ENCODE measurements at places on chromosomes 7 and 10.

DNA sequence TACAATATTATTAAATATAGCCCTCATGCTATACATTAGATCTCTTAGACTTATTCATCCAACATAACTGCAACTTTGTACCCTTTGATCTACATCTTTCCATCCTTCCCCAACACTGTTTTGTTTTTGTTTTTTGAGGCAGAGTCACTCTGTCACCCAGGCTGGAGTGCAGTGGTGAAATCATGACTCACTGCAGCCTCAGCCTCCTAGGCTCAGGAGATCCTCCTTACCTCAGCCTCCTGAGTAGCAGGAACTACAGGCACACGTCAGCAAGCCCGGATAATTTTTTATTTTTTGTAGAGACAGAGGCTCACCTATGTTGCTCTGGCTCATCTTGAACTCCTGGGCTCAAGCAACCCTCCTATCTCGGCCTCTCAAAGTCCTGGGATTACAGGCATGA, 53.3 kb downstream of the NT5C2 start:
- DNase-seq = no peak

GRCh38 chr10:98460837-98461499, 14.2 kb upstream of the HPS1 start:
- no peak for DNase-seq

GRCh38 chr10:80276335-80276734, 13.1 kb downstream of the MAT1A start:
- no peak for DNase-seq

GRCh38 chr7:116239434-116239833, 29.1 kb downstream of the TES start:
- DNase-seq = no peak

DNA sequence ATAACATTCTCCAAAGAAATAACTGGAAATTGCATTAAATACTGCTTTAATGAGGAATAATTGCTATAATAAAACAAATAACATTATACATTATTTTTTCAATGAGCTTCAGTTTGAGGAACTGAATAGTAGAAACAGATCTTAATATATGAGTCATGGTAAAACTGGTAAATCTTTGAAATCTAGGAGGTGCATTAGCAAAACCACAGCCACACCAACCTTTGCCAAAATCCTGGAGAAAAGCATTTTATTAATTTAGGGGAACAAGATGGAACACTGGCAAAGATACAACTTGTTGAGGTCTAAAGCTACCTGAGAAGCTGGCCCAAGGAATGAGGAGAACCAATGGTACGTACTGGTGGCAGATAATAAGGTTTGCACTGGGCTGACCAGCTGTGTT, 5.4 kb upstream of the ASL start:
- DNase-seq = no peak

- no peak for DNase-seq
Measured at GRCh38 chr10:133254421-133255120, 16.9 kb downstream of the VENTX start.

Data from stimulated activated CD8-positive, alpha-beta memory T cell treated with anti-CD3 and anti-CD28 coated beads, Interleukin-7, amount 100 ng/mL, for 4 hours (primary cell).